ENCODE measurements at places on chromosomes 5 and 9.

GRCh38 chr5:80125962-80126480 is 90.9 kb downstream of the THBS4 start:
- DNase-seq = no peak

DNA sequence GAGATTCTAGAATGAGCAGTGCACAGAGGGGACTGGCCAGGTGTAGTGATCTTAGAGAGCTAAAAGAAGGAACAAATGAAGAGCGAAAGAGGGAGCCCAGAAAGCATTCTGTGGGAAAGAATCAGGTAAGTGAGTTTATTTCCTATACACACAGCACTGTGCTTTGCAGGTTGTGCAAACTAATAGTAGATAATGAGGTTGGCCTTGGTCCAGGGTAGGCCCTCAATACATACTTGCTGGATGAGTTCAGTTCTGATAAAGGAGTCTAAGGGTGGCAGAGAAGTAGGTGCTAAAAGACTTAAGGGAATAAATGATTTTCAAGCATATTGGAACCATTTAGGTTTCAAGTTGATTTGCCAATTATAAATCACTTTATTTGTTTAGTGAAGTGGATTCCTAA is 122.0 kb downstream of the NPR3 start:
- no peak for DNase-seq

- DNase-seq = no peak
Observed at GRCh38 chr9:75871624-75872023, 18.8 kb upstream of the PCSK5 start.

- no peak for DNase-seq
Observed at GRCh38 chr5:932151-932627, 39.5 kb downstream of the TRIP13 start.

DNA sequence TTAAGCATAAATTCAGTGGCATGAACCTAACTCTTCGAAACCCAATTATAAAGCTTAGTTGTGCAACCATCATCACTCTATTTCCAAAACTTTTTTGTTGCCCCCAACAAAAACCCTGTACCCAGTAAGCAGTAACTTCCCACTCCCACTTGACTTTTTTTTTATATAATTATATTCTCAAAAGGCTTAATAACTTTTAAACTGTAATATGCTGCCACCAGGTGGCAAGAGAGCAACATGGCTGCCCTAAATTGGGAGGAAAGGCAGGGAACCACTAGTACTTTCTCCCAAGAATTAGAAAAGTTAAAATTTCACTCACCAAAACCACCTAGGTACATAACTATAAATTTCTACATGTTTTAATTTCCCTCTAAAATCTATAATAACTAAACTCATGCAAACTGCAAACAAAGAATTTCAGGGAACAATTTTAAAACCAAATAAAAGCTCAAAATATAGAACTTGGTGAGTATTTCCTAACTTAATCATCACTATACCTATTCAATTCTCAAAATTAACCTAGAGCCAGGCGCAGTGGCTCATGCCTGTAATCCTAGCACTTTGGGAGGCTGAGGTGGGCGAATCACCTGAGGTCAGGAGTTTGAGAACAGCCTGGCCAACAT is 50.2 kb upstream of the RNF38 start:
- DNase-seq = no peak

GRCh38 chr9:116168231-116168630 is 14.6 kb downstream of the PAPPA start:
- DNase-seq = no peak

DNA sequence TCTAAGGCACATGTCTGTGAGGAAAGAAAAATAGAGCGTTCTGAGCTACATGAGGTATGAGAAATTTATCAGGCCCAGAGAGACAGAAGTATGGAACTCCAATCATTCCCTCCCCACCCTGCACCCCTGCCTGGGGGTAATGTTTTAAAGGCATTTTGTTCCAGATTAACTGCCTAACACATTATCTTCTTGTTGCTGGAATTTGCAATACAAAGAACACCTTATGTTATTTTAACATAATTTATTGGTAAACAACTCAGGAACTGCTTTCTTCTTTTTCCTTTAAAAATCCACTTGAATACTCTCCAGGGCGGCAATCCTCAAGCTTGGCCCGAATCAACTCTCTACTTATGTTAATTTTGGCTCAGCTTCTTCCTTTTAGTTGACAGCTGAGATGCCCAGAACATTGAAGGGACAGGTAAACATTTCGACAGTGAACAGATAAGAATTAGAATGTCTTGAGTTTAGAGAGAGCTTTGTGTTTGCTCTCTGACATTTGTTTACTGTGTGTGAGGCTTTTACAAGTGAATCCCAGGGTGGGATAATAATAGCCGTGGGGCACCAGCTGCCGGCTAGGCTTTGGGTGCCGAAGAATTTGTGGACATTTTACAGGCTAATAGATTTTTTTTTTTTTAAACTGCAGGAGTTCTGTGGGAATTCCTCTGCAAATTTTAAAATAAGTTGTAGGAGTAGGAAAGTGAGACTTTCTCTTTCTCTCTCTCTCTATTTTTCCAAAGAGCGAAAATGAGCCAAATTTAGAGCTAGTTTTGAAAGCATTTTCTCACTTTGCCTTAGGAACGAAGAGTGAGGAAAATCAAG is 96.4 kb upstream of the TAF11L2 start:
- DNase-seq = no peak

- DNase-seq = no peak
Observed at GRCh38 chr9:123556464-123557435, 200.8 kb downstream of the CRB2 start.

- no peak for DNase-seq
Observed at GRCh38 chr5:115321309-115321708, 24.9 kb upstream of the CCDC112 start.

GRCh38 chr5:125659316-125660023 is 763.7 kb upstream of the GRAMD2B start:
- no peak for DNase-seq

GRCh38 chr9:96121136-96121535 is 180.8 kb downstream of the HSD17B3 start:
- DNase-seq = no peak

All from stimulated activated CD8-positive, alpha-beta memory T cell treated with anti-CD3 and anti-CD28 coated beads, Interleukin-4, amount 100 ng/mL, for 4 hours (primary cell).